ENCODE measurements at places on chromosomes 11 and 22.

- DNase-seq = no peak
Observed at GRCh38 chr11:2529173-2529572, 84.4 kb downstream of the KCNQ1 start.

GRCh38 chr22:37659066-37659896 lies 758 bp downstream of the PDXP start:
- DNase-seq = no peak

- no peak for DNase-seq
Observed at GRCh38 chr22:44929359-44930015, 80.3 kb downstream of the PHF21B start.

DNA sequence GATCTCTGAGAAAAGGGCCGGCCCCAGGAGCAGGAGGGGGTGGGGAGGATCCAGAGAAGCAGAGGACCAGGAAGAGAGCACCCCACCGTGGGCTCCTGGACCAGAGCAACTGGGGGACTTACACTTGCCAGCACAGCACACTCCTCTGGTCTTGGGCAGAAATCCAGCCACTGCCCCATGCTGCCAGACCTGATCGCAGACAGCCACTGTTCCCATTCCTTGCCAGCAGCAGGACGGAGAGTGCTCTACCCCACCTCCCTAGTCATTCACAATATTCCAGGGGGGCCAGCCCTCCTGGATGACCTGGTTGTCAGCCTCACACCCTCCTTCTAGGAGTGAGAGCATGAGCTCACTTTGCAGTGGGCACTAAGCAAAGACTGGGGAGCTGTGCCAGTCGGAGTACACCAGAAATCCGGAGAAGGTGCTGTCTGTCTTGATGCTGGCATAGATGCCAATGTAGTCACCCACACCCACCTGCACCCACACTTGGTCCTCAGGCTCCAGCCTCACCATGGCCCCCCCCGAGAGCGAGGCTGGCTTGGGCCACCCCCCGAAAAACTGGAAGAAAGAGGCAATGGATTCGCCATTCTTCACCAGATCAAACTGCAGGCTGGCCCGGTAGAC lies 1.6 kb downstream of the C1QTNF5 start:
- DNase-seq = no peak

- DNase-seq = no peak
Observed at GRCh38 chr11:7889985-7890384, 41.1 kb downstream of the OR10A6 start.

DNA sequence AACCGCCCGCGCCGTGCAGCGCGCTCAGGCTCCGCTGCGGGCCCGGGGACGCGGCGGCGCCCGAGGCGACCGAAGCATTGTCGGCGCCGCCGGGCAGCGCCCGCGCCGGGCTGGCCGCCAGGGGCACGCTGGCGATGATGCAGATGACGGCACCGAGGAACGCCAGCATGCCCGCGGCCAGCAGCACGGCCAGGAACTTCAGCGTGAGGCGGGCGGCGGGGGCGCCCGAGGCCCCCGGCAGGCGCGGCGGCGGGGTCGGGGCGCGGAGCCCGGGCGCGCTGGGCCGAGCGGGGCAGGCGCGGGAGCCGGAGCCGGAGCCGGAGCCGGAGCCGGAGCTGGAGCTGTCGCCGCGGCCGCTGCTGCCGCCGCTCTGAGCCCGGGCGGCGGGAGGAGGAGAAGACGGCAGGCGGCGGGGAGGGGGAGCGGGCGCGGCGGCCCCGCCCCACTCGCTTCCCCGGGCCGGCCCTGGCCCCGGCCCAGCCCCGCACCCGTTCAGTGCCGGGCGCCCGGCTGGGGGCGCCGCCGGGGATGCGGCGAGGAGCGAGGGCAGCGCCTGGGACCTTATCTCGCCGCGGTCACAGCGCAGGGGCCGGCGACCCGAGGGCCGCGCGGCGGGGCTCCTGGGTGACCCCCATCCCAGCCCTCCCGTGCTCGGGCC lies at the start of gene NPTXR:
Gene NPTXR (minus strand): TSS at position 372 of the 658 bp plus-strand sequence.
- no peak for DNase-seq

GRCh38 chr22:45149671-45150070 lies 14.1 kb upstream of the NUP50 start:
- no peak for DNase-seq

DNA sequence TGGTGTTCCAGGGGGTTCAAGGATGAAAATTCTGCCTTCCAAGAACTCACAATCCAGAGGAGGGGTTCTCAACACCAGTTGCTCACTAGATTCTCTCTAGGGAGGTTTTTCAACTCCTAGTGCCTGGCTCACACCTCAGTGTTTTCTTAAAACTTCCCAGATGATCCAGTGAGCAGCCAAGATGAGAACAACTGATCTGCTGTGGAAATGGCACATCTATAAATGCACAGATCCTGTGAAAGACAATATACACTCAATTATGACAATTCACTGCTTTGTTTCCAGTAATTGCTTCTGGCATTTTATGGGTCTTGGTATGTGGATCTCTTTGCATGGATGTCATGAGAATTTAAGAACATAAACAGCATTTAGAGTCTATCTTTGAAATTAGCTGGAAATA lies 45.2 kb upstream of the PRSS23 start:
- DNase-seq = no peak

- no peak for DNase-seq
Observed at GRCh38 chr22:45273452-45274075, 11.2 kb upstream of the UPK3A start.

GRCh38 chr22:27919942-27920755 lies 1.1 kb upstream of the PITPNB start:
- DNase-seq = no peak

DNA sequence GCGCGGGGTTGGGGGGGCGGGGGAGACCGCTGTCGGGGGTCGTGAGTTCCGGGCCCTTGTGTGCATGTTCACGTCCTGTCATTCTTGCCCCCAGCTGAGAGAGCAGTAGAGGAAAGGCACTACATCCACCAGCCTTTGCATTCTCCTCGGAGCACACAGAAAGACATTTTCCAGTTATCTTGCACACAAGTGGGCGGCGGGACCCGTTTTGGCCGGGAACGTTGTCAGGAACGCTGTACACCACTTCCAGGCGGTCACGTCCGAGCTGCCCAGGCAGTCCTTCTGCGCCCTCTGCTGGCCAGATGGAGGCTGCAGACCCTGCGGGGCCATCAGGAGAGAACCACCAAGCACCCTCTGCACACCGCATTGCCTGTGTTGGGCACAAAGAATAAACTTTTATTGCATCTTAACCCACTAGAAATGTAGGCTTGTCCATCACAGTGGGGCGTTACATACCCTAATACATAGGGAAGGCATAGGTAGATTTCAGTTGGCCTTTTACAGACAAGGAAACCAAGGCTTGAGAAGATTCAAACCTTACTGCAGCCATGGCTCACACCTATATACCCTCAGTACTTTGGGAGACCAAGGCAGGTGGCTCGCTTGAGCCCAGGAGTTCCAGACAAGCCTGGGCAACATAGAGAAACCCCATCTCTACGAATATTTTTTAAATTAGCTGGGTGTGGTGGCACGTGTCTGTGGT lies 2.8 kb upstream of the CDKN1C start:
- peak; percentile 74 for DNase-seq

- no peak for DNase-seq
Observed at GRCh38 chr11:16001899-16002426, 354.4 kb downstream of the SOX6 start.

DNA sequence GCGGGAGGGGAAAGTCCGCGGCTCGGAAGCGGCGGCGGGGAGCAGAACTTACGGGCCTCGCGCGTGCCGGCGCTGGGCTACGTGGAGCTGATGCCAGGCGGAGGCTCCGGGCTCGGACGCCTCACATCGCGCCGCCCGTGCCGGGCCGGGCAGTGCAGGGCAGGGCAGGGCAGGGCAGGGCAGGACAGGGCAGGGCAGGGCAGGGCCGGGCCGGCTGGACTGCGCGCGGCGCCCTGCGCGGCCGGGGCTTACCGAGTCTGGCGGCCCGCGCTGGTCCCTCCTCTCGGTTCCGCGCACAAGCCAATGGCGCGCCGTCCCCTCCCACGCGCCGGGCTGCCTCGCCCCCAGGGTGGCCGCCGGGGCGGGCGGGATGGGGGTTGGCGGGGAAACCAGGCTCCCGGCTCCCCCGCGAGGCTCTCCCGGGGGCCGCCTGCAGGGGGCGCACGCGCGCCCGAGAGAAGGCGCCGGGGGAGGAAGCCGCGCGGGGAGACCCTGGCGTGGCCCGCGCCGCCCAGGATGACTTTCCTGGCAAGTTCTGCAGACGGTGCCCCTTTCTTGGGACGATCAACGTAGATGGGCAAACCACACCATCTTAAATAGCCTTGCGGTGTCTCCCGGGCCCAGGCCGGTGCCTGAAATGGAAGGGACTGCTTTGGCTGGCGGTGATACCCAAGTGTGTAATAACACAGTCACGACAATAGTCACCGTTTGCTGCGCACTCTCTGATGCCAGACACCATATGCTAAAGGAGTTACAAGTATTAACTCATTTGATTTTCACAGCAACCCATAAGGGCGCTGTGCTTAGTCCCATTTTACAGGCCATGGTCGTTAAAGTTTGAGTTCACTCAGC lies at the start of gene TP53I11:
Gene TP53I11 (minus strand): TSS at position 259 of the 852 bp plus-strand sequence. CDS start 12,548 bp downstream, outside the sequence.
- peak; percentile 50 for DNase-seq

- DNase-seq = no peak
Observed at GRCh38 chr11:9681583-9682372, 17.9 kb downstream of the SWAP70 start.

- DNase-seq = no peak
Observed at GRCh38 chr11:91790346-91791170, 434.1 kb upstream of the FAT3 start.

DNA sequence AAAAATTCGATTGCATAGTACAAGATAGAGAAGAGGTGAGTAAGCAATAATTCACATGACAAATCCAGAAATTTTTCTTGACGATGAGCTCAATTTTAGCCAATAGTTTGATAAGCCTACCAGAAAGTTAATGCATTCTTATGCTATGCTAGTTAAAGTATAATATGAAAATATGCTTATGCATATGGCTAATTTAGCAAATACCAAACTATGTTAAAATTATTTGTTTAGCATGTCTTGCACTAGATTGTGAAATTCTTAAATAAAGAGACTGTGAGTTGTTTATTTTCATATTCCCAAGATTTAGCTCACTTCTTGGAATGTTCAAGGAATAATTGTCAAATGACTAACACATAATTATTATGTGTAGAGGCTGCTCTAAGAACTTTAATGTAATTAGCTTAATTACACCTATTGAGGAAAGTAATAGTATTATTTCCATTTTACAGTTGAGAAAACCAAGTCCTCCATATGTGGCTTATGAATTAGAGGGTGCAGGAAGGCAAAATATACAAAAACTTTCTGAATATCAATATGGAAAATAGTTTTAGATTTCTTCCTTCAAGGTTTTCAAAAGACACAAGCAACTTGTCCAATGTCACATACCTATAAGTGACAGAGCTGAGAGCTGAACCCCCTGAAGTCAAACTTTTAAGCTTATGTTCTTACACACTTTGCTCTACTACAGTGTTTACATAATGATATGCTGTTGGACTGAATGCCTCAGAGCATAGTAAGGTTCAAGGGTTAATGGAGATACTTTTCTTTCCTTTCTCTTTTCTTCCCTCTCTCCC lies 45.9 kb upstream of the ARHGAP20 start:
- DNase-seq = no peak

DNA sequence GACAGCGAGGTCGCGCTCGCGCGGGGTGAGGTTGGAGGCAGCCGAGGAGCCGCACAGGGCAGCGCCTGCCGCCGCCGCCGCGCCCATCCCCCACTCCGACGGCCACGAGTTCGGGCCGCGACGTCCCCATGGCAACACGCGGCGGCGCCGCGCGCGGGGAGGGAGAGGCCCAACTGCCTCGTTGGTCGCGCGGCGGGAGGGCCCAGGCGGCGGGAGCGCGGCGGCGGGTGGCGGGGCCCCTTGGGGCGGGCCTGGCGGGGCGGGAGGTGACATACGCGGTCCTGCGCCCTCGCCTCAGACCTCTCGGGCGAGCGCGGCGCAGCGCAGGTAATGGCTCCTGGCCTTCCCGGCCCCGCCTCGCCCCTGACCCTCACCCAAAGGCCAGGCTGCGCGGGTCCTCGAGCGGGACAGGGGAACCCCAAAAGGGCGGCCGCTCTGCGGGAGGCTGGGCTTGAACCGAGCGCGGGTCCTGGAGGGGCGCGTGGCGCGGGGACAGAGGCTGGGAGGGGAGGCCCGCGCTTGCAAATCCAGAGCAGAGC lies at the start of gene DEUP1:
Gene DEUP1 (plus strand): TSS at position 297 of the 539 bp plus-strand sequence. CDS start 1,518 bp downstream, outside the sequence.
- no peak for DNase-seq

DNA sequence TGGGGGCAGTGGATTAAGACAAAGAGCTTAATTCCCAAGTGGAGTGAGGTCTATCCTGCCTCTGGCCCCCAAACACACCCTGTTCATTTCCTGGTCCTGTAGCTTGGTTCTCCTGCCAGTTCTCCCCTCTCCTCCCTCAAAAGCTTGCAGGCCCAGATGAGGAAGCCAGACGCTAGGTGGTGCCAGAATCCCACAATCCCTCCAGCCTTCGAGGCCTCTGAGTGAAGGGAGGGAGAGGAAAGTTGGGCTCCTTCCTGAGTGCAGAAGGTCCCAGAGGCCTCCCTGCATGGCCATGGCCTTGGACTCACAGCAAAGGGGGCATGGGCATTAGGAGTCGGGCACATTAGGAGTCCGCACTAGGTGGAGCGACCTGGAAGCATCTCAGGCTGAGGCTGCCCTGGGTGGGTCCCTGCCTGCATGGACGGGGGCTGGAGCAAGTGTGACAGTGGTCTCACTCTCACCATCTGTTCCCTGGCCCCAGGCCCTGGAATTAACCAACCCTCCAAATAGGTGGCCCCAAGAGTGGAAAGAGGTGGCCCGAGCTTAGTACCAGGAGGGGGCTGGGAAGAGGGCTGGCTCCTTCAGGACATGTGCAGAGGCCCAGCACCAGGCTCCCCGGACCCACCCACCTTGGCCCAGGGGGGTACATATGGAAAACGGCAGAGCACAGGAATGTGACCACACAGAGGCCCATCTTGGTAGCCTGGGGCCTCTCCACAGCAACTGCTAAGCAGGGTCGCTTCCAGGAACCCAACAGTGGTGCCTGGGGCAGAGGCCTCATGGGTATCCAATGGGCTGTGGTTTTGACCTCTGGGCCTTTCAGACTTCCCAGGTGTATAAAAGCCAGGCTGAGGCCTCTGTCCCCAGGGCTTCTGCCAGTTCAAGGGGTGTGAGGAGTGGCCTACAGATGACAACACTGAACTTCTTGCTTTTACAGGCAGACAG lies 5.2 kb downstream of the FXYD2 start:
- no peak for DNase-seq

DNA sequence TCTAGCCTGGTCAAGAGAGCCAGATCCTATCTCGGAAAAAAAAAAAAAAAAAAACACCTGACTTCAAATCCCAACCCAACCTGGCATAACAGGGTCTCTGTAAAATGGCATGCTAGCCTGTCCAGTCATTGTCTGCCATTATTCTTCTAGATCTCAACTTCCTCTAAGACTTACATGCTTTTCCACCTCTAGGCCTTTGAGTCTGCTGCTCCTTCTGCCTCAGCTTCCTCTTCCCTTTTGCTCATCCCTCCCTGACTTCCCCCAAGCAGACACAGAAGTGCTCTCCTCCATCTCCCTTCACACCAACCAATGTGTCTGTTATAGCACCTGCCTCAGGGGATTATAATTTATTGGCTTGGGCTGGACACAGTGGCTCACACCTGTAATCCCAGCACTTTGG lies 7.8 kb downstream of the STK33 start:
- DNase-seq = no peak

DNA sequence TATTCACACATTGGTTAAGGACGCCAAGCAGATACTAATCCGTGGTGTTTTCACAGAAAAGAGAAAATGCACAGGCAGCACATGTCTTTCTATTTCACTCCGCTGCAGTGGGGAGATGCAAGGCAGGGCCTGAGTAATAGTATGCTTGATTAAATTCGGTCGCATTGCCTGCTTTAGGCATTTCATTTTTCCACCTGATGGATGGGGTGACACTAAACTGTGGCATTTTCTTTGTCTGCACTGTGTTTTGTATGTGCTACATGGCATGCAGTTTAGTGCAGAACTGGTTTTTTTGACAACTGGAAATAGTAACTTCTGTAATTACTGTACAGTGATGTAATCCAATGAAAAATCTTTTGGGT lies 94.9 kb downstream of the SLC17A6 start:
- no peak for DNase-seq

GRCh38 chr22:38220163-38220562 lies 18.4 kb downstream of the MAFF start:
- no peak for DNase-seq
